ENCODE measurements at places on chromosomes 7 and 10.

GRCh38 chr10:44284198-44285084, 100.5 kb downstream of the CXCL12 start:
- no peak for DNase-seq

DNA sequence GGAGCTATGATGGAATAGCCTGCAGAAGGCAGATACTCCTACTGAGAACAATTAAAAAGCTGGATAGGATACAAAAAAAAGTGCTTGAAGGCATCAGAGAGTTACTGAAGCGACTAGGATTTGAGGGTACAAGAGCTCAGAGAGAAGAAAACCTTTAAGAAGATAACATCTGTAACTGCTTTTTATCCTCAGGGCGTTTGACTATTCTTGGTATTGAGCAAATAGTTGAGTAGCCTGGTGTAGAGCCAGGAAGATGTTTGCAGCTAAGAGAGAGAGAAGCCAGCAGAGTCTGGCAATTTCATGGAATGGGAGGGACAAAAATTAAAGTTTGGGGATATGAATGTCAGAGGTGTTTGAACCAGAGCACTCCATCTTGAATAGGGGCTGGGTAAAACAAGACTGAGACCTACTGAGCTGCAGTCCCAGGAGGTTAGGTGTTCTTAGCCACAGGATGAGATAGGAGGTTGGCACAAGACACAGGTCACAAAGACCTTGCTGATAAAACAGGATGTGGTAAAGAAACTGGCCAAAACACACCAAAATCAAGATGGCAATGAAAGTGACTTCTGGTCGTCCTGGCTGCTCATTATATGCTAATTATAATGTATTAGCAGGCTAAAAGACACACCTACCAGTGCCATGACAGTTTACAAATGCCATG, 428.8 kb downstream of the SH2D4B start:
- DNase-seq: no peak

- no peak for DNase-seq
These were observed 20.7 kb downstream of the ABI1 start for GRCh38 chr10:26839966-26840627.

DNA sequence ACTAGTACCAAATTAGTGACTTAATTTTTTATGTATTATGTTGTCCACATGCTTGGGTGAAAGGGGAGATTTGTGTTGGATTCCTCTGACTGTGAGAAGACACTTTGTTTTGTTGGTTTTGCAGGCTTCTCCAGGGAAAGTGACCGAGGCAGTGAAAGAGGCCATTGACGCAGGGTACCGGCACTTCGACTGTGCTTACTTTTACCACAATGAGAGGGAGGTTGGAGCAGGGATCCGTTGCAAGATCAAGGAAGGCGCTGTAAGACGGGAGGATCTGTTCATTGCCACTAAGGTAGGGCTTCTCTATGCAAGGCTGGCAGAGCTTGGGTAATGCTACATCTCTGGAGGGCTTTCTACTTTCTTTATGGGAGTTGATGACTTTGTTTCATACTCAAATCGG, 4.5 kb downstream of the AKR1E2 start:
- no peak for DNase-seq

- DNase-seq: no peak
These were observed 2.2 kb downstream of the ZNF365 start for GRCh38 chr10:62376071-62377025.

GRCh38 chr7:24911213-24911603, 68.8 kb downstream of the OSBPL3 start:
- no peak for DNase-seq

GRCh38 chr7:114112806-114113205, 194.0 kb upstream of the PPP1R3A start:
- no peak for DNase-seq

GRCh38 chr10:43082087-43082486, 5.2 kb downstream of the RET start:
- no peak for DNase-seq

Measured in stimulated activated CD8-positive, alpha-beta memory T cell treated with anti-CD3 and anti-CD28 coated beads, Interleukin-7, amount 100 ng/mL, for 1 hour (primary cell).